ENCODE measurements at places on chromosomes 13 and 19.

DNA sequence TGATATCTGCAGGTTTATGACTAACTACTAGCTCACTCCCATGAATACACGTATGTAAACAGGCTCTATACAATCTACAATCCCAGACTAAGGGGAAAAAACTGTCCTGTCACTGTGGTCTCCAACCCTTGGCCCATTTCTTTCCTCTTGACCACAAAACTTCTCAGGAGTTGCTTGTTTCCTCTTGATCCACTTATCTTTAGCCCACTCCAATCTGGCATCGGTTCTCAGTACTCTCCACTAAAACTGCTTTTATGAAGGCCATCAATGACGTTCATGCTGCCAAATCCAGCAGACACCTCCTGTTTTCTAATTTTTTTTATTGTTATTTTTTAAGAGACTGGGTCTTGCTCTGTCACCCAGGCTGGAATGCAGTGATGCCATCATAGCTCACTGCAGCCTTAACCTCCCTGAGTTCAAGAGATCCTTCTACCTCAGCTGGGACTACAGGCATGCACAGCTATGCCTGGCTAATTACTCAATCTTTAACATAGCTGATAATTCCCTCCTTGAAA is 31.9 kb upstream of the USPL1 start:
- DNase-seq, result no peak

GRCh38 chr13:23377983-23378632 is 55.4 kb downstream of the SACS start:
- peak; percentile 67 for DNase-seq

DNA sequence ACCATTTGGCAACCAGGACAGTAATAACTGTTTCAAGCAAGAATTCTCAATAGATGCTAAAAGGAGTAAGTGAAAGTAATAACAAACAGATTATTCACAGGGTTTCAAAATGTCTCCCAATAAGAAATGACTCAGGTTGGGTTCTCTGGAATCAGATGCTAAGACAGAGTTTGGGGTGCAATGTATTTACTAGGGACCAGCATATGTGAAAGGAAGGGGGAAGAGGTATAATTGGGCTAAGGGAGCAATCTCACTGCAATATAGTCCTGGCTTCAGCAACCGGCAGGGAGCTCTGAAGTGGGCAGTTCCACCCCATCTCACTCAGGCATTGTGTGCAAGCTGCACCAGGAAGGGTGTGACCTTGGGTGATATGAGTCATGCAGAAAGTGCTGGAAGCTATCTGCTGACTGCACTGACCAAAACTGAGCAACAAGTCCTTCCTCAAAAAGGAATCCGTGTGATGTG is 23.4 kb downstream of the ZDHHC20 start:
- DNase-seq, result peak; percentile 59

DNA sequence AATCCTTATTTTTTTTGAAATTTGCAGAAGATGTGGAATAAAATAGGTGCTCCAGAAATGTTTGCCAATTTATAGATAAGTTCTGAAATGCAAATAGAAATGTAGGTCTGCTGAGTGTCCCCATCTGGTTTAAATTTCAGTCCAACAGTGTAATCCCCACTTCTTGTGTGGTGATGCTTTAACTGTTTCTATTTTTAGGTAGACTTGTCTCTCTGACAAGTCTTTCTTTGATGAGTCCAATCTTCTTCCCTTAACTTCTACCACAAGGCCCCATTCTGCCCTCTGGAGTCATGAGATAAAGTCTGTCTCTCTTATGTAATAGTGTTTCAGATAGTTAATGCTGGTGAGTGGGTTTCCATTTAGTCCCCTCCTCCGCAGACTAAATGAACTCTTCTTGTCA is 390.4 kb downstream of the RFC3 start:
- no peak for DNase-seq

- no peak for DNase-seq
Observed at GRCh38 chr19:10553943-10554381, 10.3 kb downstream of the ATG4D start.

- DNase-seq, result peak; percentile 35
Observed at GRCh38 chr19:46746281-46747057, at the start of gene STRN4. TSS of gene STRN4 (minus strand) at chr19:46746450. CDS start at chr19:46746430, 20 bp downstream.

- no peak for DNase-seq
Observed at GRCh38 chr13:74889321-74889720, 592.6 kb downstream of the TBC1D4 start.

- no peak for DNase-seq
Observed at GRCh38 chr13:65932013-65932412, 1298.1 kb downstream of the PCDH9 start.

DNA sequence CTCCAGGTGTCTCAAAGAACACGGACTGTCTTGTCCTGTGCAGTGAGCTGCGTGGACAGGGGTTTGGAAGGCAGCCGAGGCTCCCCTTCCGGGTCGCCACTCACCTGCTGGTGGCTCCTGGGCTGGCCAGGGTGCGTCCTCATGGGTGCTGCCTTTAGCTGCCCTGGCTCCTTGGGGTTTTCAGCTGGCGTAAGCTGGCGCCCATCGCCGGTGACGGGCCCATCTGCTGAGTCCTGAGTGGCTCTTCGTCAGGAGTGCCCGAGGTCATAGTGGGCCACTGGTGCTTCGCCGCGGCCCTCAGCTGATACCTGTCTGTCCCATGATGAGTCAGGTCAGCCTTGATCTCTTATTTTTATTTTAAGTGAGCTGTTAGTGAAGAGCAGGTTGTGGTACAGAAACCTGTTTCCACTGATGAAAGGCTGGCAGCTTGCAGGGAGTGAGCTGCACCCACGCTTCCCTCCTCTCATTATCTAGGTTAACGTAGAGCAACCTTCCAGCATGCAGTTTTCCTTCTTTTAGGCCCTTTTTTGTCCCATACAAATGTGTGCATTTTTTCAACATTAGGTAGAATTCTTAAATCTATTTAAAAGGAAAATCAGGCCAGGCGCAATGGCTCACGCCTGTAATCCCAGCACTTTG is 18.4 kb downstream of the EPN1 start:
- no peak for DNase-seq

DNA sequence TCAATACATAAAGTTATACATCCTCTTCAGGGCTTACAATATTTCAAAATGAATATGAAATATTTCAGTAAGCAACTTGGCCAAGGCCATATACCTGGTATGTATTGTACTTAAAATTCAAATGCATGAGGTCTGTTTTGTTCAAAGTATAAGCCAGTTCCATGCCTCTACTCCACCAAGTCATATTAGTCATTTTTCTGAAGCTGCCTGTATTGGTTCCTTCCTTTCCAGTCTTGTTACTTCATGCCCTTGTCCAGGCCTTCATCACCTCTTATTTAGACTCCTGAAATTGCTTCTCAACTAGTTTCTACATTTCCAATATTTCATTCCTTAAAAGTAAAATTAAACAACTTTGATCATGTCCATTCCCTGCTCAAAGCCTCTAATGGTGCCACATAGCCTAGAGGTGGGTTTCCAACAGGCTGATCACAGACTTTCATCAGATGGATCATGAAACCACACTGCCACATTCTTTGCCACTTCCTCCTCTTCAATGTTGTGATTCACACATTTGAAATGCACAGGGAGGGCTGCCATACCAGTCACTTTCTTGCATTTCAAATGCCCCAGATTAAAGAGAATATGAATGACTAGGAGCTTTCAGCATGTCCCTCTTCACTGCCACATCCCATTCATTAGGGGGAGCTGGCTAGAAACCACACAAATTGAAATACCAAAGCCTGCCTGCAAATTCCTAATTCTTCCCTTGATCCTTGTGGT is 424.1 kb upstream of the DACH1 start:
- DNase-seq, result peak; percentile 93

DNA sequence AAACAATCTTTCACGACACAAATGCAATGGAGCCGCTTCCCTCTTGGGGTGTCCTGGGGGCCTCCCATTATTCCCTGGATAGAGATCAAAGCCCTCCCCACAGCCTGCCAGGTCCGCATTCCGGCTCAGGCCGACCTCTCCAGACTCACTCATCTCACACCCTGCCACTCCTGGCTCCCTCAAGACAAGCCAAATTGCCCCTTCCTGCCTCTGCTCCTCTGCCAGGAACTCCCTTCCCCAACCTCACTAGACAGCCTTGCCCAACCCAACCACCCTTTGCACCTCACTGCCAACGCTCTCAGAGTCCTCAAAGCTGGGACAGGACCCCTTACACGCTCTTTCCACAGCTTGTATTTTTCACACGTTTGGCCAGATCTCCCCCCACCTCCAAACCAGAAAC is 1.5 kb downstream of the ABHD17A start:
- DNase-seq, result no peak

DNA sequence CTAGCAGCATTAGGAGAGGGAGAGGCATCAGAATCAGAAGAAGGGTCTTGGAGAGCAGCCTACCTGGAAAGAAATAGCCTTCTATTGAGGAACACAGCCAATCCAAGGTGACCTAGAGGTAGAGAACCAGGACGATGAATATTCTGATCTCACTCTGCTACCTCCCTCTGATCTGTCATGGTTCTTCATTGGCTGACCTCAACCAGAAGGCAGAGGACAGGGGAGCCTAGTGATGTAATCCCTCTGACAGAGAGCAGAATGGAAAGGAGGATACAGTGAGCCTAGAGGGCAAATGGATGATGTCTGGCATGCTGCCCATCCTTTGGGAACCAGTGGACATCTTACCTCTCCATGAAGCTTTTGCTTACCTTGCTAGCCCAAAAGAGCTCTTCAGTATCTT is 3.6 kb downstream of the ZNF507 start:
- no peak for DNase-seq

GRCh38 chr19:55678121-55678671 is 3.2 kb downstream of the EPN1 start:
- no peak for DNase-seq

GRCh38 chr13:36294096-36294495 is 3.5 kb downstream of the CCDC169 start:
- DNase-seq, result no peak

GRCh38 chr13:20399961-20400360 is 125.7 kb downstream of the CRYL1 start:
- no peak for DNase-seq

DNA sequence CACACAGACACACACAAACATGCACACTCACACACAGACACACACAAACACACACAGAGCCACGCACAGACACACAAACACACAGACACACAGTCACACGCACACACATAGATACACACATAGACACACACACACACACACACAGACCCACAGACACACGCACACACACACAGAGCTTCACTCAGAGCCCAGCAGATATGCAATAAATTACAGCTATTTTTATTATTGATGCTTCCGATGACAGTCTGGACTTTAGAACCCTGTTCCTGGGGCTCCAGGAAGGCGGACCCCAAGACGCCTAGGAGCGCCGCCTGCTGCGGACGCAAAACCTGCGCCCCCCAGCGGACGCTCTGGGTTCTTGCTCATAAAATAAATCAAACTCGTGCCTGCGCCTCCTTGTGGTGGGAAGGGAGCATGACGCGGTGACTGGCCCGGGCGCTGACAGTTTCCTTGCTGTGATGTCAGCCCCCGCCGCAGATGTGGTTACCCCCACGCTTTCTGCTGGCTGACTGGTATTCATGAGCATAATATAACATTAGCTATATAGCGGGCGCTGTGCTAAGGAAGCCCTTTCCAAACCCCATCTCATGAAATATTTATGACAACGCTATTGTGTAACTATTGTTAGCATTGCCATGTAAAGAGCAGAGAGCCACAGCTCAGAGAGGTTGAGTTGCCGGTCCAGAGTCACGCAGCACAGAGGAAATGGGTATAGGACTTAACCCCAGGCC is 64.4 kb upstream of the TM9SF2 start:
- DNase-seq, result peak; percentile 67

GRCh38 chr13:88246239-88246638 is 575.1 kb downstream of the SLITRK5 start:
- no peak for DNase-seq

DNA sequence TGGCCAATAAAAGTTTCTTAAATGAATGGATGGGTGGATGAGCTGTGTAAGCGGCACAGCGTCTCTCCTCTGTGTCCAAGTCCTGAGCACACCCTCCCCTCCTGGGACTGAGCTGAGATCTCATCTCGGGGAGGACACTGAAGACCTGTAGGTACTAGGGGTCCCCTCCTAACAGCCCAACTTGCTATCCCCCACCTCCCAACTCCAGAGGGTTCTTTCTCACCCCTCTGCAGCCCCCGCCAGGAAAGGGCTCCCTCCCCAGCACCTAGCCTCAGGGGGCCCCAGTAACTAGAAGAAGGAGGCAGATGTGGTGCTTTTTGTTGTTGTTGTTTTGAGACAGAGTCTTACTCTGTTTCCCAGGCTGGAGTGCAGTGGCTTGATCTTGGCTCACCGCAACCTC is 1.1 kb upstream of the NANOS3 start:
- no peak for DNase-seq

GRCh38 chr13:112910016-112910415 is 59.0 kb upstream of the MCF2L start:
- no peak for DNase-seq

DNA sequence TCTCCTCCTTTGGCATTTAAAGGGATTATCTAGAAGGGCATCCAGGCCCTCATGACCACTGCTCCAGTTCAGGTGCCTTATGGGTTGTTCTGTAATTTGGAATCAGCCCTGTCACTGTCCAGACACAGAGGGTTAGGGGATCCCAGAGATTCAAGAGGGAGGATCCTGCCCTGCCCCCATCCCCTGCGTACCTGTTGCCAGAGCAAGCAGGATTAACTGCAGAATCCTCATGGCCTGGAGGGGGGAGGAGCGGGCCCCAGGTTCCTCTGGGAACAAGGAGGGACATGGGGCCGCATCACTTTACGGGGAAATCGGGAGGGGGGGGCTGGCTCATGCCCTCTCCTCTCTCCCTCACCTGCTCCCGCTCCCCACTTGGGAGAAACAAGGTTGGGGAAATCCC is 1.0 kb downstream of the KLK11 start:
- DNase-seq, result no peak

GRCh38 chr13:101204270-101205020 is 211.9 kb downstream of the NALCN start:
- no peak for DNase-seq

DNA sequence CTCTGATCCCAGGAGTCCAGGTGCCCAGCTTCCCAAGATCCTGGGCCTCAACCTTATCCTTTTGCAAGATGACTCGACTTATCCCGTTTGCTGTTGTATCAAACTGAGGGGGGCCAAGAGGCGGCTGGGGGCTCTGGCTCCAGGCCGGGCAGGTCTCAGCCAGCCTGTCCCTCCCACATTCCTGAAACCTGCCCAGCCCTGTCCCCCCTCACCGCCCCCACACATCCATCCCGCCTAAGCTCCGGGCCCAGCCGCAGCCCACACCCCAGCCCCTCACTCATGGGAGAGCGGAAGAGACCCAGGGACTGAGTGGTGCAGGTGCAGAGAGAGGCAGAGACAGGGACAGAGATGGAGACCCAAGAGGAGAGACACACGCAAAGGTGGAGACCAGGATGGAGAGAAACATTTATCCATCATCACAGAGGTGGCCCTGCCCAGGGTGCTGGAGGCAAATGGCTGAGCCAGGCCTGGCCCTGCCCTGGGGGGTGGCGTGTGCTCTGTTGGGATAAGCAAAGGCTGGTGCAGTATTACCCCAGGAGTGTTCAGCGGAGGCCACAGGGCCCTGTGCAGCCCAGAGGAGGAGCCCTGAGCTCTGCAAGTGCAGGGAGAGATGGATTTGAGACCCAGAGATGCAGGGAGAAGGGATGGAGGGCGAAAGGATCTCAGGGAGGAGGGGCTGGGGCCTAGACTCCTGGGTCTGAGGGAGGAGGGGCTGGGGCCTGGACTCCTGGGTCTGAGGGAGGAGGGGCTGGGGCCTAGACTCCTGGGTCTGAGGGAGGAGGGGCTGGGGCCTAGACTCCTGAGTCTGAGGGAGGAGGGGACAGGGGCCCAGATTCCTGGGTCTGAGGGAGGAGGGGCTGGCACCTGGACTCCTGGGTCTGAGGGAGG is 1.6 kb downstream of the BCAM start:
- no peak for DNase-seq

- DNase-seq, result peak; percentile 23
Observed at GRCh38 chr19:2449019-2449418, 7.7 kb downstream of the LMNB2 start.
